Astrocyte (in vitro differentiated cells and primary cell): ENCODE measurements at places on chromosomes 11 and 22.

GRCh38 chr11:35631891-35632290, 13.6 kb downstream of the FJX1 start:
- no peak overlapping the region for H3K4me3 ChIP-seq
- H3K27ac ChIP-seq: no peak overlapping the region
- no peaks in the 10 kb centered on the region for H3K27me3 ChIP-seq

DNA sequence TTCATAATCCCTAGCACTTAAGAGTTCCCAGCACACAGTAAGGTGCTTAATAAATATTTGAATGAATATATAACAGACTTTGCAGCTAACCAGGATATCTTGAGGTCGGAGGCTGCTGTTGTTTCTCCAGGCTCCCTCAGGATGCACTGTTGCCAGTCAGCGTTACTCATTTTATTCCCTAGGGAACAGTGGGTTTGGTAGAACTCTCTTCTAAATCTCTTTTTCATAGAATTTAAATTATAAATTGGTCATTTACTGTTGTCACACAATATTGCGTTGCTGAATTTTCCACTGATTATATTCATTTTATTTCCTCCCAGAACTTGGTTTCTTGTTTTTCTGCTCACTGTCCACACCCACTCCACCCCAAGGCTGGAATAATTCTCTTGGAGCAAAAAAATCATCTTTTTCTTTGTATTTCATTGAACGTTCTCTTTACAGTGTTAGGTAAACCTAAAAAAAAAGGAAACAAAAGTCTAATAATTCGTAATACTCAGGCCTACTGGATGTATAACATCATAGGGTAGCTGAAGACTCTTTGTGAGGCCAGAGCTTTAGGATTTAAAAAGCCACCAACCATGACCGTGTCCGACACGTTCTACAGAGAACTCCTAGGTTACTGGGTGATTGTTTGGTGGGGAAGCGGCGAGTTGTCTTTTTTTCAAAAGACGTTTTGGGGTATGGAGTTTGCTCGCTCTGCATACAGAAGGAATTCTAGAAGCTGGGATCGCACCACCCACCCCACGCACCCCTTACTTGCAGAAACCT, 766 bp upstream of the CAPRIN1 start:
- peaks cover 2% of the 10 kb centered on the region for H3K36me3 ChIP-seq
- H3K27me3 ChIP-seq: no peaks in the 10 kb centered on the region
- H3K27ac ChIP-seq: peak overlapping the region; percentile 100
- peak overlapping the region; percentile 98 for H3K4me3 ChIP-seq
- H3K4me1 ChIP-seq: peaks cover 9% of the 10 kb centered on the region
- peak; percentile 19 for DNase-seq

- H3K4me3 ChIP-seq: no peak overlapping the region
- no peak for DNase-seq
- no peaks in the 10 kb centered on the region for H3K27me3 ChIP-seq
- H3K4me1 ChIP-seq: no peaks in the 10 kb centered on the region
- H3K36me3 ChIP-seq: no peaks in the 10 kb centered on the region
Measured at GRCh38 chr11:91230647-91231046, 994.0 kb upstream of the FAT3 start.

- no peaks in the 10 kb centered on the region for H3K27me3 ChIP-seq
- no peak overlapping the region for H3K4me3 ChIP-seq
- no peak for DNase-seq
- no peak overlapping the region for H3K27ac ChIP-seq
- H3K36me3 ChIP-seq: no peaks in the 10 kb centered on the region
Measured at GRCh38 chr11:37483761-37484160, 885.7 kb upstream of the RAG2 start.

DNA sequence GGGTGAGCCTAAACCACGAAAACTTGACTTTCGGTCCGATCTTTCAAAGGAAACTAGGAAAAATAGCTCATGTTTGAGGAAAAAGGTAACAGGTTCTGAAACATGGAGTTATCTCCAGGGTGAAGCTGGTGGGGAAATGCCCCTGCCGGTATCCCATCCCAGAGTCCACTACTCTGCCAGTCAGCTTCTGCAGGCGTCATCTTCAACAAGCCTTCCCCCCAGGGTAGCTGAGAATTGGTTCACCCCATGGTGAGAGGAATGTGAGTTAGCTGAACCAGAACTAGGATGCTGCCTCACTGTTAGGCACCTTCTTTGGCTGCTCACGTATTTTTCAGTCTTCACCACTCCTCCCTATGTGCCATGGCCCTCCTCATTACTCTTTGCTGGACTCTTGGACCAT, 1.1 kb downstream of the GVQW3 start:
- DNase-seq: no peak
- H3K4me1 ChIP-seq: peaks cover 17% of the 10 kb centered on the region
- H3K4me3 ChIP-seq: peak overlapping the region; percentile 91
- no peaks in the 10 kb centered on the region for H3K36me3 ChIP-seq
- H3K27me3 ChIP-seq: no peaks in the 10 kb centered on the region
- H3K27ac ChIP-seq: no peak overlapping the region
